ENCODE measurements at places on chromosomes 2 and 18.

GRCh38 chr2:238431456-238431855, 4.7 kb downstream of the ASB1 start:
- no peak for DNase-seq

DNA sequence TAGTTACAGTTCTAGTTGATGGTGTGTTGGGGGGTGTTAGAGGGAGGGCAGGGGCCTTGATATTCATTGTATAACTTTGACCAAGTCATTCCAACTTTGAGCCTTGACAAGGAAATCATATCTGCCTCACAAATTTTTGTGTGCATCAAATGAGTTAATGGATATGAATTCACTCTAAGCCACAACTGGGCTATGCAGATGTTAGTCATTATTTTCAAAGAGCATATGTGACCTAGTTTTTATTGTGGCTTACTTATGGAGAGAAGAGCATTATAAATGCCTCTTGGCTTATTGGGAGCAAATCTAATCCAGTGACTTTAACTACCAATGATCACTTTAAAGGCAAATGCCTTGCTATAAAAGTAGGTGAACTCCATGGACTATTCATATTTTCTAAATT, 250.2 kb downstream of the LPIN1 start:
- peak; percentile 78 for DNase-seq

DNA sequence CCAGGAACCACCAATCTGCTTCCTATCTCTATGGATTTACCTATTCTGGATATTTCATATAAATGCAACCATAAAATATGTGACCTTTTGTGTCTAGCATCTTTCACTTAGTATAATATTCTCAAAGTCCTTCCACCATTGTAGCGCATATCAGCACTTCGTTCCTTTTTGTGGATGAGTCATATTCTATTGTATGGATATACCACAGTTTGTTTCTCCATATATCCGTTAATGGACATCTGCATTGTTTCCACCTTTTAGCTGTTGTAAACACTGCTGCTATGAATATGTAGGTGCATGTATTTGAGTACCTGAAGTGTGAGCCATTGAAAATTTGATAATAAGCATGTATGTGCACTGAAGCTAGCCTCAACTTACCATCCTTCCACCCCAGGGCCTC, 80.1 kb downstream of the NBAS start:
- no peak for DNase-seq

- DNase-seq, result no peak
Measured at GRCh38 chr2:218036371-218036770, 32.7 kb upstream of the RUFY4 start.

- no peak for DNase-seq
Measured at GRCh38 chr2:179349670-179350303, 85.2 kb upstream of the SESTD1 start.

DNA sequence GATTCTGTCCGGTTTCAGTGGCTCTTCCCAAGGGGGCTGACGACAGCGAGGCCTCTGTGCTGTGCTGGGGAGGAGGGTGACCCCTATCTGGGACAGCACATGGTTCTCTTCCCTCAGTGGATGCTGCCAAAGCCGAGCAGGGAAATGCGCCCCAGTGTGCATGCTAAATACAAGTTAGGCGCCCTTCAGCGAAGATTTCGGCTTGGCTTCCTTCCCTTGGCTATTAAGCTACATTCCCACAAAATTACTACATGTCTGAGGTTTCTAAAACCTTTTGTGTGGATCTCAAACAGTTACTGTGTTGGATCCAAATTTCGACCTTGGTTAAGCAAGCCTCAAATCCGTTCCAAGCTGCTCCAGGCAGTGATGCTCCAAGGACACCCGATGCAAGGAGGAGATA, 440.3 kb downstream of the NRXN1 start:
- no peak for DNase-seq

- no peak for DNase-seq
Measured at GRCh38 chr2:113940891-113941290, 51.0 kb downstream of the ACTR3 start.

GRCh38 chr2:190879474-190880377, 895 bp upstream of the GLS start:
- no peak for DNase-seq

DNA sequence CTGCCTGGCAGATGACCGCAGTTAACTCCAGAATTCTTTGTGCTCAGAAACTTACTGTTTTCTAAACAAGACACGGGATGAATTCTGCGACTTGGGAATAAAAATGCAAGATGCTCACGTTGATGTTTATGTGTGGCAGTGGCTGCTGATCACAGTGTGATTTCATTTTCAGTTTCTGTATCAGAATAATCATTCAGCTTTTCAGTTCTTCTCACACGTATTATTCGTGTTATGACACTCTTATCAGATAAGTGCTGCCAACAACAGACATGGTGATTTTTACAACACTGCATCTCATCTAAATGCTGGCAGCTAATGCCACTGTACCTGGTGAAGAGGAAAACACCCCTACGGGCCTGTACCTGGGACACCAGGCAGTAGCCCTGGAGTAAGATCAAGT, 272.9 kb upstream of the REV1 start:
- no peak for DNase-seq

All from fibroblast of mammary gland (primary cell).